ENCODE measurements at places on chromosomes 5 and 9. TPM values are rescaled to one million over a fixed set of nuclear protein-coding genes. Genes with fewer than 3 reads are reported as not detected.

RNF208 gene
- total RNA-seq = 0.15 TPM

NDOR1 gene
- 5.1 TPM for total RNA-seq

AMBP gene
- 0.17 TPM for total RNA-seq

SLC27A6 gene
- total RNA-seq = 0.15 TPM

PCDHA11 gene
- 0.50 TPM for total RNA-seq

KCTD16 gene
- 0.50 TPM for total RNA-seq

TEX10 gene
- total RNA-seq = 39.6 TPM

PDLIM4 gene
- 43.3 TPM for total RNA-seq

PPP1R26 gene
- total RNA-seq = 6.7 TPM

NIPAL4 gene
- total RNA-seq = not detected

RANBP17 gene
- total RNA-seq = 0.83 TPM

BTNL8 gene
- not detected for total RNA-seq

SPATA31E1 gene
- not detected for total RNA-seq

SLC9A3 gene
- total RNA-seq = 1.3 TPM

SHOC1 gene
- under 0.01 TPM for total RNA-seq

LIX1 gene
- not detected for total RNA-seq

IFNA21 gene
- total RNA-seq = not detected

MACROH2A1 gene
- total RNA-seq = 184 TPM

DDX46 gene
- total RNA-seq = 31.6 TPM

APC gene
- total RNA-seq = 80.3 TPM

IFNK gene
- not detected for total RNA-seq

SVEP1 gene
- total RNA-seq = 150 TPM

RASEF gene
- total RNA-seq = 0.44 TPM

OLFML2A gene
- 28.8 TPM for total RNA-seq

PCDHA9 gene
- under 0.01 TPM for total RNA-seq

CNTFR gene
- total RNA-seq = 0.44 TPM

UBE2QL1 gene
- total RNA-seq = not detected

OLFM1 gene
- total RNA-seq = 4.9 TPM

WNT8A gene
- total RNA-seq = not detected

SPATA31C1 gene
- not detected for total RNA-seq

PCDHB12 gene
- 0.15 TPM for total RNA-seq

RELL2 gene
- total RNA-seq = 2.2 TPM

ADAMTSL2 gene
- total RNA-seq = under 0.01 TPM

CARD6 gene
- 18.7 TPM for total RNA-seq

SLC45A2 gene
- not detected for total RNA-seq

CDKN2B-AS1 gene
- 4.5 TPM for total RNA-seq

BHMT2 gene
- 6.4 TPM for total RNA-seq

DMRTA1 gene
- 1.2 TPM for total RNA-seq

CAVIN4 gene
- 1.2 TPM for total RNA-seq

PCDH12 gene
- total RNA-seq = 0.15 TPM

PCDHGA5 gene
- total RNA-seq = 2.8 TPM

DMRT2 gene
- not detected for total RNA-seq

TAS2R1 gene
- not detected for total RNA-seq
